Urinary bladder (tissue), 4 donors: ENCODE measurements at places on chromosomes 12 and 14. TPM values are rescaled to one million over a fixed set of nuclear protein-coding genes. Genes with fewer than 3 reads are reported as not detected.

CFL2 gene
- total RNA-seq: 296 TPM

C12orf56 gene
- total RNA-seq: 0.95 TPM

CYP27B1 gene
- total RNA-seq: 0.16 TPM

PTPRQ gene
- total RNA-seq: 16.3 TPM

ITPR2 gene
- 48.2 TPM for total RNA-seq

LRP10 gene
- 22.1 TPM for total RNA-seq

ACOT6 gene
- total RNA-seq: not detected

RAN gene
- total RNA-seq: 251 TPM

KRT79 gene
- not detected for total RNA-seq

GPR84 gene
- 0.26 TPM for total RNA-seq

HSP90B1 gene
- total RNA-seq: 376 TPM

IGF1 gene
- total RNA-seq: 71.1 TPM

KRT73 gene
- 0.11 TPM for total RNA-seq

DNAI7 gene
- 1.9 TPM for total RNA-seq

AQP2 gene
- not detected for total RNA-seq

INTS13 gene
- total RNA-seq: 26.6 TPM

BCAT1 gene
- total RNA-seq: 87.3 TPM

SAMD15 gene
- 1.3 TPM for total RNA-seq

VRTN gene
- total RNA-seq: not detected

NFE2 gene
- total RNA-seq: 0.63 TPM

RNF10 gene
- 86.6 TPM for total RNA-seq

SMIM41 gene
- 3.4 TPM for total RNA-seq

EGLN3 gene
- total RNA-seq: 54.6 TPM

TBC1D30 gene
- 3.9 TPM for total RNA-seq

EFS gene
- total RNA-seq: 15.0 TPM

FSCB gene
- total RNA-seq: 0.90 TPM

FOXM1 gene
- 6.2 TPM for total RNA-seq

MCRS1 gene
- total RNA-seq: 23.0 TPM
